ENCODE measurements at places on chromosomes 3 and 15. TPM values are rescaled to one million over a fixed set of nuclear protein-coding genes. Genes with fewer than 3 reads are reported as not detected.

Gene CSTA
- total RNA-seq = 62.1 TPM

Gene C3orf49
- not detected for total RNA-seq

Gene IMPG2
- 0.08 TPM for total RNA-seq

Gene SNTN
- not detected for total RNA-seq

Gene ZMYND10
- 0.08 TPM for total RNA-seq

Gene GOLGA6L4
- not detected for total RNA-seq

Gene PBRM1
- 17.3 TPM for total RNA-seq

Gene GASK1A
- 0.08 TPM for total RNA-seq
